ENCODE measurements at places on chromosomes 6 and 20. TPM values are rescaled to one million over a fixed set of nuclear protein-coding genes. Genes with fewer than 3 reads are reported as not detected.

Gene OR2B3
- total RNA-seq = not detected

Gene ESR1
- total RNA-seq = 3.6 TPM

Gene SLC22A1
- 4.0 TPM for total RNA-seq

Gene GRM1
- total RNA-seq = not detected

Gene TSHZ2
- 28.4 TPM for total RNA-seq

Gene SNAP25
- total RNA-seq = 0.39 TPM

Gene GPR63
- total RNA-seq = 2.9 TPM

All from T-helper 1 cell treated with Interleukin-12 subunit alpha and Interleukin-12 subunit beta and Interleukin-4 antibody, amounts not matched to agents 30 ng/mL and 1 ng/mL, for 36 hours (primary cell).